Heart right ventricle (tissue), 16 donors: ENCODE measurements at places on chromosomes 7 and 10. TPM values are rescaled to one million over a fixed set of nuclear protein-coding genes. Genes with fewer than 3 reads are reported as not detected.

DNA sequence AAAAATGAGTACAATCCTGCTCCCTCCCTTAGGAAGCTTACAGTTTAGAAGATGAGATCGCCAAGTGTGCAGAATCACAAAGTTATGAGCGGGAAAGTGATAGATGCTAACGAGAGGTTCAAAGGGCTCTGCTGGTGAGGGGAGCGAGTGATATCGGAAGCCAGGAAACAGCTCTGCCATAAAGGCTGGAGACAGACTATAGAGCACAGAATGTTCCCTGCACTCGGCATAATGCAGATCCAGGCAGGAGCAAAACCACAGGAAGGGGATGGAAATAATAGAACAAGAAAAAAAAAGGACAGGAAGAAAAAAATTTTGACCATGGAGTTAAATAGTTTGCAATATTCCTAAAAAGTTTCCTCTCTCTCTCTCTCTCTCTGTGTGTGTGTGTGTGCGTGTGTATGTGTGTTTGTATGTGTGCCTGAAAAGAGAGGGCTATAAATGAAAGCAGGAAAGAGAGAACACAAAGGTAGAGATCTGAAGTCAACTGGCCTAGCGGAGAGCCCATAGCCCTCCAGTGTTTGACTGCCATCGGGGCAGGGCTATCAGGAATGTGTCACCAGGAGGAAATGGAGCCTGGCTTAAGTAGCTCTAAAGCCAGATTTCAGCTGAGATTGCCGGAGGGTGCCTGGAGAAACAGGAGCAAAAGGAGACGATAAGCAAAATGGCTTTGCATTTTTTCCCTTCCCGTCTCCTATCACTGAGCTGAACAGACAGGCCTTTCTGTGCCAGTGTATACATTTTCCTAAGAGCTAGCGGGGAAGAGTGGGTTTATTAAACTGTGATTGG is 175.8 kb upstream of the LYZL1 start:
- H3K4me1 ChIP-seq = no peaks in the 10 kb centered on the region
- H3K36me3 ChIP-seq = no peaks in the 10 kb centered on the region
- H3K27ac ChIP-seq = no peak overlapping the region
- no peaks in the 10 kb centered on the region for H3K27me3 ChIP-seq
- no peak for DNase-seq

GRCh38 chr7:45598886-45599520 is 24.8 kb downstream of the ADCY1 start:
- H3K27ac ChIP-seq = no peak overlapping the region
- no peak for DNase-seq
- no peaks in the 10 kb centered on the region for H3K36me3 ChIP-seq

Gene CYP3A7
- polyA plus RNA-seq = not detected

DNA sequence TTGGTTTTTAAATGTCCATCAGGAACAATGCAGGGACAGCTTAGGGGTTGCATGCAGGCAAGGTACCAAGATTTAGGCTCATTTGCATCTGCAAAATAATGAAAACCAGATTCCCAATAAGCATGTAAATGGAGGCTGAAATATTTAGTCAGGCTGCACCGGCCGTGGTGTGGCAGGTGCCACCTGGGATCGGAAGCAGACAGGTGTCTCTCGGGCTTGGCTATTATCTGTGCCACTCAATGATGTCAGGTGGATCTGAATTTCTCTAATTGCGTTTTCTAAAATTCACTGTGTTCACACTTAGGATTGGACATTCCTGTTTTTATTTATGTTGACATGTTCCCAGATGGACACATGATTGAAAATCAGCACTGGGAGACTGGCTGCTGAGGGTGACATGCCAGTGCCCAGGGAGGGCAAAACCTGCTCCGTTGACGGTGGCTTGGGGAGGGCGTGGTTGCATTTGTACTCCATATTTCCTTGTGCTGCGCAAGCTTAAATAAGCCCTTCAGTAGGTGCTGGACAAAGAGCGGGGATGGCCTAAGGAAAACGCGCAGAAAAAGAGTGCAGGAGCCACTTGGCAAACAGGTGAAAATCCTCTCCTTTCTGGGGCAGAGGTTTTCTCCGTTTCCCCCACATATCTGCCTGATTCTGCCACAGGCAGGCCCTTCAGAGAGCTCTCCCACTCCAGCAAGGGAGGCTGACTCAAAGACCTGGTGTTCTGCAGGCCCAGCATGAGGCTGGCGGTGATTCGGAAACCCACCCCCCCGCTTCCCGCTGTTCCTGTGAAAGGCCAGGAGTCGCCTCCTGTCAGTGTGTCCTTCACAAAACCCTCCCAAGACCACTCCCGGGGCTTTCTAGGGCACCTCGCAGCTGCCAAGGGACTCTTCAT is 142.5 kb downstream of the WDR37 start:
- H3K27me3 ChIP-seq = peaks cover 20% of the 10 kb centered on the region
- H3K36me3 ChIP-seq = no peaks in the 10 kb centered on the region
- H3K27ac ChIP-seq = no peak overlapping the region
- no peaks in the 10 kb centered on the region for H3K4me1 ChIP-seq
- H3K4me3 ChIP-seq = no peak overlapping the region

DNA sequence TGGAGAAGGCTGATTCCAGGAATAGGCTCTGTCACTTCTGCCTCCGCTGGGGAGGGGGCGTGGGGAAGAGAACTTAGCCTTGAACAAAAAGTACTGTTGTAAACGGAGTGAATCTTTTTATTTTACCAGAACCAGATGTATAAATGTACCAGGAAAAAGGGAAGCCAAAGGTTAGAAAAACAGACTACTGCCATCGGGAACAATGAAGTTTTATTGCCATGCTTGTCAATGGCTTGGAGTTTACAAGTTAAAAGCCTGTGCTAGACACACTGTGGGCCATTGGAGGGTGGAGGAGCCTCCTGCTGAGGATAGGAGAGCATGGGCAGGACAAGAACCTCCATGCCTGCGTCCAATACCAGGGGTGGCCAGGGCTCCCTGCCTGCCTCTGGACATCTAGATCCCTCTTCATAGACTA is 161.7 kb upstream of the LYZL2 start:
- no peak overlapping the region for H3K4me3 ChIP-seq
- H3K27me3 ChIP-seq = peaks cover 3% of the 10 kb centered on the region
- no peaks in the 10 kb centered on the region for H3K36me3 ChIP-seq
- H3K27ac ChIP-seq = no peak overlapping the region
- no peaks in the 10 kb centered on the region for H3K4me1 ChIP-seq

- H3K36me3 ChIP-seq = no peaks in the 10 kb centered on the region
- H3K27ac ChIP-seq = no peak overlapping the region
- H3K4me1 ChIP-seq = no peaks in the 10 kb centered on the region
- no peaks in the 10 kb centered on the region for H3K27me3 ChIP-seq
- DNase-seq = no peak
These were observed 23.5 kb upstream of the WAPL start for GRCh38 chr10:86545101-86545500.

- H3K27me3 ChIP-seq = no peaks in the 10 kb centered on the region
- H3K4me3 ChIP-seq = no peak overlapping the region
- DNase-seq = no peak
- H3K4me1 ChIP-seq = no peaks in the 10 kb centered on the region
These were observed 82.9 kb downstream of the FAM13C start for GRCh38 chr10:59279476-59279875.

Gene DOCK4
- polyA plus RNA-seq = 2.6 TPM

Gene ACBD7
- not detected for polyA plus RNA-seq

- no peaks in the 10 kb centered on the region for H3K27me3 ChIP-seq
- H3K4me1 ChIP-seq = no peaks in the 10 kb centered on the region
- no peak overlapping the region for H3K4me3 ChIP-seq
- DNase-seq = no peak
- H3K36me3 ChIP-seq = no peaks in the 10 kb centered on the region
These were observed 503.6 kb upstream of the LRRN3 start for GRCh38 chr7:110587294-110587693.

DNA sequence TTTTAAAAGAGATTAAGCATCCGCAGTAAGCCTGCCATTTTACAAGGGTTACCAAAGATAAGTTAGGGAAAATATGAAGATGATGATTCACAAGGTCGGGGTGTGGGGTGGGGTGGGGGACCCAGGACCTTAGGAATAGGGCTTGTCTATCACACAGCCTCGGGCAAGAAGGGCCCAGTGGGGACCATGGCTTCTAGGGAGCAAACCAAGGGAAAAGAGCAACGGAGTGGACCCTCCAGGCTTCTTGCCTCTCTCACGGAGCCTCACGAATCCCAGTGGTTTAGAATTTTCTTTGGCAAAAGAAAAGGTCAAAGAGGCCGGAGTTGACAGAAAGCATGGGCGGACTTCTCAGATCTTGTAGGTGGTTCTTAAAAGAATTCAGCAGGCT is 1.3 kb downstream of the PRKCQ start:
- H3K27ac ChIP-seq = no peak overlapping the region
- H3K36me3 ChIP-seq = no peaks in the 10 kb centered on the region
- peaks cover 4% of the 10 kb centered on the region for H3K4me1 ChIP-seq
- peaks cover 29% of the 10 kb centered on the region for H3K27me3 ChIP-seq
- no peak overlapping the region for H3K4me3 ChIP-seq
